ENCODE measurements at places on chromosomes 1 and 21. TPM values are rescaled to one million over a fixed set of nuclear protein-coding genes. Genes with fewer than 3 reads are reported as not detected.
A peak's percentile ranks its signal among the peaks of the same experiment; 100 is the strongest.

The KCNJ9 gene
- 0.05 TPM for total RNA-seq

The FMO4 gene
- 2.8 TPM for total RNA-seq

GRCh38 chr1:245810789-245811337 is 656.1 kb downstream of the KIF26B start:
- no peak overlapping the region for H3K4me3 ChIP-seq
- DNase-seq: no peak
- no peak overlapping the region for H3K27ac ChIP-seq
- H3K27me3 ChIP-seq: no peaks in the 10 kb centered on the region

GRCh38 chr1:116316373-116316772 is 56.7 kb upstream of the ATP1A1 start:
- no peak for DNase-seq
- no peaks in the 10 kb centered on the region for H3K27me3 ChIP-seq
- H3K4me3 ChIP-seq: no peak overlapping the region
- no peak overlapping the region for H3K27ac ChIP-seq
- H3K36me3 ChIP-seq: no peaks in the 10 kb centered on the region

DNA sequence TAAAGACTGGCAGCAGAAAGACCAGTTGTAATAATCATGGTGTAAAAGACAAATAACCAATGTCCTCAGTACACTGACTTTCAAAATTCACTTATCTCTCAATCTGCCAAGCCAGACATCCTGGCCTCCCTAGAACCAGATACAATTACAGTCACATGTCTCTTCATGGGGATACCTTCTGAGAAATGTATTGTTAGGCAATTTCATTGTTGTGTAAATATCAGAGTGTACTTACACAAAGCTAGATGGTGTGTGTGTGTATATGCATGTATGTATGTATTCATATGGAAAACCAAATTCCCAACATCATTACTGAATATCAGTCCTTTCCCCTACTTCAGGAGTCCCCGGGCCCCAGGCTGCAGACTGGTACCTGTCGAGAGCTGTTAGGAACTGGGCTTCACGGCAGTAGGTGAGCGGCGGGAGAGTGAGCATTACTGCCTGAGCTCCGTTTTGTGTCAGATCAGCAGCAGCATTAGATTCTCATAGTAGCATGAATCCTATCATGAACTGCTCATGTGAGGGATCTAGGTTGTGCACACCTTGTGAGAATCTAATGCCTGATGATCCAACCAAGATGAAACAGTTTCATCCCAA is 65.3 kb upstream of the ZNF326 start:
- no peak overlapping the region for H3K4me3 ChIP-seq
- H3K27ac ChIP-seq: no peak overlapping the region
- no peak for DNase-seq
- H3K27me3 ChIP-seq: no peaks in the 10 kb centered on the region
- H3K36me3 ChIP-seq: peaks cover 36% of the 10 kb centered on the region
- H3K4me1 ChIP-seq: peaks cover 21% of the 10 kb centered on the region

DNA sequence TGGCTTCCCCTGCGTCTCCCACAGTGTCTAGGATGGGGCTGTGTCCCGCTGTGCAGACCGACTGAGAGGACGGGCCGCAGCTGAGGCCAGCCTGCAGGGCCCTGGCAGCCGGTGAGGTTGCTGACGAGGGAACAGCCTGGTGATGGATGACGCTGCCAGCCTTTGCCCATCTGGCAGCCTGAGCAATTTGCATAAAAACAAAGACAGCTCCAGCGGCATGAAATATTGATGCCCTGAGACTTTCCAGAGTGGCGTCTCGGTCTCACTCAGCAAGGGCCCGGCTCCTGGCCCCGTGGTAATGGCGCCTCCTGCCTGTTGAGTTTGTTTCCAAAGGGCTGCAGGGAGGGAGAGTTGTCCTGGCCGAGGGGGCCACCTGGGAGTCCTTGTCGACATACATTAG is 19.1 kb upstream of the KCNA10 start:
- H3K4me1 ChIP-seq: no peaks in the 10 kb centered on the region
- no peak overlapping the region for H3K27ac ChIP-seq
- H3K4me3 ChIP-seq: no peak overlapping the region
- DNase-seq: no peak
- H3K27me3 ChIP-seq: no peaks in the 10 kb centered on the region

The FCRL2 gene
- not detected for total RNA-seq

- no peak overlapping the region for H3K4me3 ChIP-seq
- H3K36me3 ChIP-seq: peaks cover 21% of the 10 kb centered on the region
- DNase-seq: no peak
These were observed 187.0 kb upstream of the HP1BP3 start for GRCh38 chr1:20974069-20974468.

DNA sequence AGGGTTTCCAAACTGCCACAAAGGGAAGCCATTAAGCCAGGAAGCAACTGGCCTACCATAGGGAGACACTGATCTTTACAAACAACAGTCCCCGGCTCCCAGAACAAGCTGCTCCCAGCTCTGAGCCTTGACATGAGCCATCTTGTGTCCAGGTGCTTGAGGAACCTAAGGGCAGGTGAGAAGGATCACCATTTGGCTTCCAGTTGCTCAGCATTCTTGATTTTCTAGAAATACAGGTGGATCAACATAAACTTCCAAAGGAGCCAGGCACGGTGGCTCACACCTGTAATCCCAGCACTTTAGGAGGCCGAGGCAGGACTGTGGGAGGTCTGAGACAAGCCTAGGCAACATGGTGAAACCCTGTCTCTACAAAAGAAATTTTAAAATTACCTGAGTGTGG is 21.6 kb downstream of the ZBTB17 start:
- H3K4me3 ChIP-seq: no peak overlapping the region
- H3K27ac ChIP-seq: no peak overlapping the region
- peaks cover 49% of the 10 kb centered on the region for H3K36me3 ChIP-seq
- peaks cover 93% of the 10 kb centered on the region for H3K4me1 ChIP-seq
- H3K27me3 ChIP-seq: no peaks in the 10 kb centered on the region
- DNase-seq: no peak

The TNNI3K gene
- 0.37 TPM for total RNA-seq

DNA sequence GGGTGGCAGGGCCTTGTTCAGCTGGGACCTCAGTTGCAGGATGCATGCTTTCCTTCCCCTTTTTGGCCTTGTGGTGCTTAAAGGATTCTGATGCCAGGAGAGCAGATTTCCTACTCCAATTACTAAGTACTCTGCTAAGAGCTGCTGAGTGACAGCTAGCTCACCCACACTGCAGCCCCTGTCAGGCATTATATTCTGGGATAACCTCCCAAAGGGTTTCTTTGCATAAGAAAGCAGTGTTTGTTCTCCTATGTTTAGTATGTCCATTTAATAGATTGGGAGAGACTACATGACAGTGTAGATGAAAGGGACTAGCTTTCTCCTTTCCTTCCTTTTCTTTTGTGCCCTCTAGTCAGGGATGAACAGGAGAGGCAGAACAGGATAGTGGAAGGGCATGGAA is 100.7 kb downstream of the FAM78B start:
- no peak overlapping the region for H3K27ac ChIP-seq
- no peaks in the 10 kb centered on the region for H3K36me3 ChIP-seq
- H3K4me3 ChIP-seq: no peak overlapping the region
- H3K4me1 ChIP-seq: no peaks in the 10 kb centered on the region
- H3K27me3 ChIP-seq: no peaks in the 10 kb centered on the region
- no peak for DNase-seq

The ZBTB17 gene
- total RNA-seq: 47.7 TPM

- no peak overlapping the region for H3K27ac ChIP-seq
- no peak for DNase-seq
- no peak overlapping the region for H3K4me3 ChIP-seq
- peaks cover 3% of the 10 kb centered on the region for H3K27me3 ChIP-seq
- no peaks in the 10 kb centered on the region for H3K4me1 ChIP-seq
These were observed 443.1 kb upstream of the DAB1 start for GRCh38 chr1:57866998-57867397.

The HHAT gene
- 0.84 TPM for total RNA-seq

GRCh38 chr1:112504001-112504660 is 4.6 kb upstream of the WNT2B start:
- H3K36me3 ChIP-seq: no peaks in the 10 kb centered on the region
- no peak overlapping the region for H3K4me3 ChIP-seq
- H3K4me1 ChIP-seq: peaks cover 4% of the 10 kb centered on the region
- no peak overlapping the region for H3K27ac ChIP-seq
- DNase-seq: no peak

The KRTAP19-1 gene
- total RNA-seq: not detected

DNA sequence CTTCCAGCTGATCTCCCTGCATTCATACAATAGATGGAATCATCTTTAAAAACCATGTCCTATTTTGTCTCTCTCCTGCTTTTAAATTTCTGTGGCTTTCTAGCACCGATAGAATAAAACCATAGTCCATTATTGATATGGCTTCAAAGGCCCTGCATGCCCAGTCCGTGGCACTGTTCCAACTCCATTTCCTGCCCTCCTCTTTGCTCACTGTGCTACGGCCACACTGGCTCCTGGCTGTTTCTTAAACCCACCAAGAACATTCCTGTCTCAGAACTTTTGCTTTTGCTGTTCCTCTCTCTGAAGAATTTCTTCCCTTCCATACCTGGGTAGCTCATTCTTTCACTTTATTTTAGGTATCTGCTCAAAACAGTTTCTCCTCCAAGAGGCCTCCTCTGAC is 7.2 kb downstream of the SLAMF1 start:
- peak overlapping the region; percentile 95 for H3K27ac ChIP-seq
- H3K4me3 ChIP-seq: peak overlapping the region; percentile 67
- peak; percentile 38 for DNase-seq
- H3K27me3 ChIP-seq: no peaks in the 10 kb centered on the region
- H3K36me3 ChIP-seq: peaks cover 88% of the 10 kb centered on the region

The MCOLN2 gene
- total RNA-seq: 32.9 TPM

The ATAD3C gene
- total RNA-seq: 0.30 TPM

- H3K36me3 ChIP-seq: no peaks in the 10 kb centered on the region
- H3K27ac ChIP-seq: no peak overlapping the region
These were observed 41.7 kb upstream of the ZNF326 start for GRCh38 chr1:89953131-89953626.

- no peak overlapping the region for H3K27ac ChIP-seq
- no peak overlapping the region for H3K4me3 ChIP-seq
- H3K27me3 ChIP-seq: no peaks in the 10 kb centered on the region
- H3K4me1 ChIP-seq: peaks cover 19% of the 10 kb centered on the region
- no peak for DNase-seq
These were observed 17.3 kb downstream of the PDC start for GRCh38 chr1:186443638-186444037.

The GREM2 gene
- 0.07 TPM for total RNA-seq

- H3K27ac ChIP-seq: no peak overlapping the region
- no peak overlapping the region for H3K4me3 ChIP-seq
- peaks cover 62% of the 10 kb centered on the region for H3K4me1 ChIP-seq
- H3K27me3 ChIP-seq: no peaks in the 10 kb centered on the region
- peaks cover 13% of the 10 kb centered on the region for H3K36me3 ChIP-seq
These were observed 11.8 kb downstream of the NFYC start for GRCh38 chr1:40703316-40703715.

DNA sequence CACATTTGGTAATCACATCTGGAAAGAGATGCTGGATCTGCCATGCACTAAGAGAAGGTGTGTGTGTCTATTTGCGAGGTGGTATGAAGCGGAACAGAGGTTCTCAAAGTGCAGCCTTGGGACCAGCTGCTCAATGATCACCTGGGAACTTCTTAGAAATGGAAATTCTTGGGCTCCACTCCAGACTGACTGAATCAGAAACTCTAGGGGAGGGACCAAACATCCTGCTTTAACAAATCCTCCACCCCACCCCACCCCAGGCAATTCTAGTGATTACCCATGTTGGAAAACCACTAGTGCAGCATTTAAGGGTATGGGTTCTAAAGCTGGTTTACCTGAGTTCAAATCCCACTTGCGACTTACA is 143.9 kb upstream of the JUN start:
- H3K4me3 ChIP-seq: no peak overlapping the region
- H3K36me3 ChIP-seq: no peaks in the 10 kb centered on the region
- DNase-seq: no peak
- H3K27ac ChIP-seq: no peak overlapping the region

DNA sequence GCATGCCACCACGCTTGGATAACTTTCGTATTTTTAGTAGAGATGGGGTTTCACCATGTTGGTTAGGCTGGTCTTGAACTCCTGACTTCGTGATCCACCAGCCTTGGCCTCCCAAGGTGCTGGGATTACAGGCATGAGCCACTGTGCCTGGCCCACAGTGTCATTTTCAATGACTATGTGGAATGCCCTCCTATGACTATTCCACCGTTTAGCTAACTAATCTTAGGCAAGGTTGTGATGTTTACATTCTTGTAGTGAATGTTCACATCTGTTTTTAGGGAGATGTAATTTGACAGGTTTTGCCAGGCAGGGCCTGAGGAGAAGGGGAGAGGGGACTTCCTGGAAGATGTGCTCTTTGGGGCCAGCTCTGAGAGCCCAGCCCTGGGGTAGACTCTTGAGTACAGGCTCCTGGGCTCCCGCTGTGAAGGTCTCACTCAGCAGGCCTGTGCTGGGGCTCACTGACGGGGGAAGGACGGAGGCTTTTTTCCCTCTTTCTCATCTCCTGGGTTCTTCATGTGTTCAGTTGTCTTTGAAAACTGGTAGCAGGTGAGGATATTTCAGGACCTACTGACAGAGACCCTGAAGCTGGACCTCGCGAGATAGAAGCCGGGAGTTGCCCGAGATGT is 13.2 kb downstream of the COQ8A start:
- no peak for DNase-seq
- H3K4me3 ChIP-seq: no peak overlapping the region
- peaks cover 2% of the 10 kb centered on the region for H3K4me1 ChIP-seq
- no peak overlapping the region for H3K27ac ChIP-seq
- H3K36me3 ChIP-seq: peaks cover 11% of the 10 kb centered on the region
- no peaks in the 10 kb centered on the region for H3K27me3 ChIP-seq

DNA sequence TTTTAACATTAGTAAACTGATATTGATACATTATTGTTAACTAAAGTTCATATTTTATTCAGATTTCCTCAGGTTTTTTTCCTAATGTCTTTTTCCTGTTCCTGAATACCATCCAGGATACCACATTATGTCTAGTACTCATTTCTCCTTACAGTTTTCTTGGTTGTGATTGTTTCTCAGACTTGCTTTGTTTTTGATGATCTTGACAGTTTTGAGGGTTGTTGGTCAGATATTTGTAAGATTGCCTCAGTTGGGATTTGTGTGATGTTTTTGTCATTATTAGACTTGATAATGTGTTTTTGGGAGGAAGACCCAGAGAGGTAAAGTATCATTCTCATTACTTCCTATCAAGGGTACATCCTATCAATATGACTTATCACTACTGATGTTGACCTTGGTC is 19.5 kb downstream of the EPB41 start:
- no peak overlapping the region for H3K4me3 ChIP-seq
- DNase-seq: no peak
- peak overlapping the region; percentile 3 for H3K27ac ChIP-seq
- H3K4me1 ChIP-seq: peaks cover 70% of the 10 kb centered on the region

DNA sequence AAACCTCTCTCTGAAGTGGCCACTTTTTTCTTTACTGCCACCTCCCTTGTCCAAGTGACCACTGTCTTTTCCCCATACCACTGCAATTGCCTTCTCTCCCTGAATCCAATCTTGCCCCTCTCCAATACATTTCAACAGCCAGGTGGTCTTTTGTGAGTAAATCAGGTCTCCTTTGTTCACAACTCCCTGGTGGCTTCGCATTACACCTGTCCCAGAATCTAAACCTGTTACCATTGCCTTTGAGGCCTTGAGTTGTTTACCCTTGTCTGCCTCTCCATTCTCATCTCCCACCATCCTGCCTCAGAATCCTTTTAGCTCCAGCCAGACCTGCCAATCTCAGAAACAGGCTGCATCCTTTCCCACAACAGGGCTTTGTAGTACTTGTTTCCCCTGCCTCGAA is 21.8 kb upstream of the DYNLT5 start:
- no peaks in the 10 kb centered on the region for H3K36me3 ChIP-seq
- no peak overlapping the region for H3K4me3 ChIP-seq
- peaks cover 36% of the 10 kb centered on the region for H3K4me1 ChIP-seq
- H3K27ac ChIP-seq: no peak overlapping the region
- no peak for DNase-seq

The MX2 gene
- total RNA-seq: 30.7 TPM

All from activated CD4-positive, alpha-beta T cell treated with anti-CD3 and anti-CD28 coated beads for 36 hours (primary cell).